ENCODE measurements at places on chromosomes 5 and 9.

DNA sequence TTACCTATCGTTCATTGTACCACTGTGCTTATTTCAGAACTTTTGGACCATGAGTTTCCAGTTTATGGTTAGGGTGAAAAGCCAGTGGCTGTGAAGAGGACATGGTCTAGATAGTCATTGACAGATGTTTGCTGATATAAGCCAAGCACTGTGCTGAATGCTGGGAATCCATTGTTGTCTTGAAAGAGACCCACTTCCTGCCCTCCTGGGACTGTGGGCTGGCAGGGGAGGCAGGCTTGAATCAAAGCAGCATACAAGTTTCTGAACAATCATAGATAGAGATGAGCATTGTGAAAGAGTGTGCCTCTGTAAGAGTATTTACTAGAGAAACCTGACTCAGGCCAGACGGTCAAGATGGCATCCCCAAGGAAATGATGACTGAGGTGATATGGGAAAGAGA, 73.4 kb downstream of the NMUR2 start:
- no peak for DNase-seq

DNA sequence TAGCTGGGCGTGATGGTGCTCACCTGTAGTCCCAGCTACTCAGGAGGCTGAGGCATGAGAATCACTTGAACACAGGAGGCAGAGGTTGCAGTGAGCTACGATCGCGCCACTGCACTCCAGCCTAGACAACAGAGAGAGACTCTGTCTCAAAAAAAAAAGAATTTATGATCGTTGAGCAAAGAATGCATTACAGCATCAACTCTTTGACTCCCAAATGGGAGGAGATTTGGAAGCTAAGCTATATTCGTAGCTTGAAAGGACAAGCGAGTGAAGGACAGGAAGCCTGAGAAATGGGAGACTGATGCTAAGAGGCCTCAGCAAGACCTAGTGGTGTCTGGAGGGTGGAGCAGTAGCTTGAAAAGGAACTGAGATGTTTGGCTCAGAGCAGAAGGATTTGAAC, 10.3 kb upstream of the CCIN start:
- no peak for DNase-seq

- DNase-seq, result no peak
Measured at GRCh38 chr5:171743436-171744076, 42.1 kb upstream of the SMIM23 start.

- DNase-seq, result no peak
Measured at GRCh38 chr9:137788561-137789294, 88.9 kb upstream of the CACNA1B start.

GRCh38 chr9:98520221-98520960, 188.3 kb downstream of the GABBR2 start:
- DNase-seq, result no peak

DNA sequence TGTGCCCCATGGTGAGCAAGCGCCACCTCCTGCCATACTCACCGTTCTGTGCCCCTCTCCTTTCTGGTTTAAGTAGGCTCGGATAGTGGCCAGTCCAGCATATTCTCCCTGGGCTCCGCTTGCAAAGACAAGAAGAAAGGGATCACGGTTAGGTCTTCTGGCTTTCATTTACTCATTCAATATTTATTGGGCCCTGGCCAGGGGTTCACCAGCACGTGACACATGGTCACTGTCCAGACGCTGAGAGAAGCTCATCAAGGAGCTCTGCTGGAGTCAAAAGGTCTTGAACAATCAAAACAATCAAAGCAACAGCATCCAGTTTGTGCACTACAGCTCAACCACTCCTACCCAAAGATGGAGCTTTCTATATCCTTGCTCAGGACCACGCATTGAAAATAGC, 80.2 kb downstream of the GLDC start:
- DNase-seq, result no peak

- DNase-seq, result peak; percentile 89
Measured at GRCh38 chr5:78504704-78505677, 143.6 kb downstream of the LHFPL2 start.

- DNase-seq, result peak; percentile 85
Measured at GRCh38 chr9:70412832-70413463, 1.5 kb downstream of the KLF9 start.

All from eye (tissue), 1 donor.